LHCN-M2 (cell line): ENCODE measurements at places on chromosomes 2 and 18.

DNA sequence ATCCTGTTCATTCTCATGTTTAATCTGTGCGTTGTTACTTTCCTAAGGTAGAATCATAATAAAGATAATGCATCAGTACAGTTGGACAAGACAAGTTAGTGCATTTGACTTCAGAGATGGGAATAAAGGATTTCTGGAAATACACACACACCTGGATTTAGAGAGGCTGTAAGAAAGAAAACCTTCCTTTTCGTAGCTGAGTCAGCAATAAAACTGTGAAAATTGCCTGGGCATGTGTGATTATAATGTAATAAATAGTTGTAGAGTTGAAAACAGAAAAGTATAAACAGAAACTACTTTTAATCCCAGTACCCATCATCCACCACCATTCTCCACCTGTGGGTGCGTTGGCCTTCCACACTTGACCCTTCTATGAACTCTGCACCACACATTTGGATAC, 15.4 kb downstream of the CFAP53 start:
- no peak for DNase-seq

DNA sequence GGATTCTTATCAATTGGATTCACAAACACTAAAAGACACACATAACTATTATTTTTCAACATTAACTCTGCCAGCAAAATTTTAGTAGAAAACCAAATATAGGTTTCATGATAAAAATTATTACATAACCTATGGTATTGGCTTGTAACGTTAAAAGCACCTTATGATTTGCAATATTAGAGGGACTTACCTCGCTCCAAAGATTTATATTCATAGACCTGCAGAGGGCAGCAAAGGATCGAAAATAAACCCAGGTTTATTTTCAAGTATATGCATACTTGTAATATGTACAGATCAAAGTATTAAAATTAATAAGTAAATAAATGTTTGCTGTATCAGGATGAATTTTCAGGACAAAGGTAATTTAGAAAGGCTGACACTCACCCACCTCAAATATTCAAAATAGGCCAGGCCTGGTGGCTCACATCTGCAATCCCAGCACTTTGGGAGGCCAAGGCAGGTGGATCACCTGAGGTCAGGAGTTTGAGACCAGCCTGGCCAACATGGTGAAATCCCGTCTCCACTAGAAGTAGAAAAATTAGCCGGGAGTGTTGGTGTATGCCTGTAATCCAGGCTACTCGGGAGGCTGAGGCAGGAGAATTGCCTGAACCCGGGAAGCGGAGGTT, 45.3 kb downstream of the LRPPRC start:
- peak; percentile 29 for DNase-seq

DNA sequence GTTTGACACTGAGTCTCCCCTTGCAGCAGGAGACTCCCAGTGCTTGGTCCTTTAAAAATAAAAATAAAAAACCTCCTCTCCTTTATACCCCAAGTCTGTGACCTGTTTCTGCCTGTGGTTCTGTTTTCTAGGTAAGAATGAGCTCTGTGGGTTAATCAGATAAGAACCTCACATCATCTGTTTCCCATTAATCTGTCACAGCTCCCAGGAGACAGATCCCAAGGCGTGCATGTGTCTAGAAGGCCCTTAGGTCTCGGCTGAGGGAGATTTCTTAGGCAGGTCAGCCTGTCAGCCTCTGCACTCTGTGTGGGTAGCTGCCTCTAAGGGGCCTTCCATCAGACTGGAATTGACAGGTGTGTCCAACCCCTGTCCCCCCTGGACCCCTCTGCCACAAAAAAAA, 80.7 kb downstream of the FHOD3 start:
- DNase-seq, result no peak

DNA sequence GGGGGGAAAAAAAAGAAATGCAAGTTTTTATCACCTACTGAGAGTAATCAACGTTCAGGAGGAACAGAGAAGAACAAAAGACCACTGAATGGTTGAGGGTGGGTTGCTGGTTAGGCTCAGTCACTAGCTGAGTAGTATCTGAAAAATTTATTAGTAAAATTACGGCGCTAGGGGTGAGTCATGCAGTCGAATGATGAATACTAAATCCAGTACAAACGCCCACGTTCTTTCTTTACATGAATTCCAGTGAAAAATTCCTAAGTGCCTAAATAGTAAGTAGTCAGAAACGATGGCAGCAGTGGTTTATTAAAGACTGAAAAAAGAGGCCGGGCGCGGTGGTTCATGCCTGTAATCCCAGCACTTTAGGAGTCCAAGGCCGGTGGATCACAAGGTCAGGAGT, 52.0 kb downstream of the TEKT4 start:
- DNase-seq, result peak; percentile 2

DNA sequence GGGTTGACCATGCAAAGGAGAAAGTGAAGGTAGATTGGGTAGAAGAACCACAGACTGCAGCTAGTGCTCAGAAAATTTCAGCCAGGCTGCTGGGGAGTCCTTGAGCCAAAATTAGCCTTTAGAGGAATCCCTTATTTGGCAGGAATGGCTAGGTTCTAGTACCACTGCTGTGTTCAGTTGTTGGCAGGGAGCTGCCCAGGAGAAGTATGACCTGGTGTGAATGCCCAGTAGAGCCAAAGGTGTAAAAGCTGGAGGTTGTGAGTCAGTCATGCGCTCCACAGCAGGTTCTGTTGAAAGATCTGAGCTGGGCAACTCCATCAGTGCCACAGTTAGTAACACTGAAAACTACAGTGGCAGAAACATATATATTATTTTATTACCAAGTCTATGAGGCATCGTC, 36.4 kb upstream of the TBR1 start:
- DNase-seq, result no peak

DNA sequence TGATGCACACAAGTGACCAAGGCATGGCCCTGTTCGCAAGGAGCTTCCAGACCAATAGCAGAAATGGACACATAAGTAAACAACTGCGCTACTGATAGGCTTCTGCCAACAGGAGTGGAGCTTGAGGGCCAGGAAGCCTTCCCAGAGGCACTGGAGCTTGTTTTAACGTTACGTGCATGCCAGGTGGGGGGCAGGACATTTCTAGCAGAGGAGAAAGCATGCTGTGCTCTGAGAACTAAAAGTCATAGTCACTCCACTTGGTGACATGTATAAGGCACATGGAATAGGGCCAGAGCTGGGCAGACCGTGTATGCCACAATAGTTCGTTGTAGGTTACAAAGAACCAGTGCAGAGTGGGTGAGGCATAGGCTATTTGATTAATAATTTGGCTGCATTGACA, 184.2 kb downstream of the NEDD4L start:
- DNase-seq, result no peak

GRCh38 chr18:53943326-53943860, 281.1 kb downstream of the MBD2 start:
- DNase-seq, result no peak

- DNase-seq, result no peak
Measured at GRCh38 chr2:166802475-166802874, 85.8 kb upstream of the XIRP2 start.

- DNase-seq, result no peak
Measured at GRCh38 chr2:156649596-156649995, 213.4 kb downstream of the GPD2 start.

DNA sequence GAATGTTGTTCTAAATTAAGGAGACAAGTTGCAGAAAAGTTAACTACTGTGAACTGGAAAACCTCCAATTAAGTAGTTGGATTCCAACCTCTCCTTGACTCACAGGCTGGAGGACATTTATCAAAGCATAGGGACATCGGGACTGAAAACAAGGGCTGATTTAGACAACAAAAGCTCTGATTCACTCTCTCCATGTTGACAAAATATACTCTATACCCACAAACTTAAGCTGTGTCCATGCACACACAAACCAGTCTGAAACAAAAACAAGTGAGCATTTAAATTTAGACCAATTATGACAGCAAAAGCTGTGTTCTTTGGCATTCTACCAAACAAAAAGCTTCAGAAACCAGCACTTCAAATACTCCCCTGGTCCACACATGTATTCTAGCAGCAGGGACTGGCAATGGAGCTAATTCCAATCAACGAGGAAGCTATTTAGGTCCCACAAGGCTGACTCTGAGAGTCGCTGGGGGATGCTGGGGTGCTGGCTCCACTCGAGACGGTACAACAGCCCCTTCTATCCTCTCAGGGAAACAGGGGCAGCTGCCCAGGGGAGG, 71.4 kb downstream of the NXPH2 start:
- DNase-seq, result peak; percentile 73

GRCh38 chr2:203867561-203868200, at the start of gene CTLA4:
CTLA4 (plus strand) TSS chr2:203867771; CDS start chr2:203867943, 172 bp downstream.
- DNase-seq, result no peak

DNA sequence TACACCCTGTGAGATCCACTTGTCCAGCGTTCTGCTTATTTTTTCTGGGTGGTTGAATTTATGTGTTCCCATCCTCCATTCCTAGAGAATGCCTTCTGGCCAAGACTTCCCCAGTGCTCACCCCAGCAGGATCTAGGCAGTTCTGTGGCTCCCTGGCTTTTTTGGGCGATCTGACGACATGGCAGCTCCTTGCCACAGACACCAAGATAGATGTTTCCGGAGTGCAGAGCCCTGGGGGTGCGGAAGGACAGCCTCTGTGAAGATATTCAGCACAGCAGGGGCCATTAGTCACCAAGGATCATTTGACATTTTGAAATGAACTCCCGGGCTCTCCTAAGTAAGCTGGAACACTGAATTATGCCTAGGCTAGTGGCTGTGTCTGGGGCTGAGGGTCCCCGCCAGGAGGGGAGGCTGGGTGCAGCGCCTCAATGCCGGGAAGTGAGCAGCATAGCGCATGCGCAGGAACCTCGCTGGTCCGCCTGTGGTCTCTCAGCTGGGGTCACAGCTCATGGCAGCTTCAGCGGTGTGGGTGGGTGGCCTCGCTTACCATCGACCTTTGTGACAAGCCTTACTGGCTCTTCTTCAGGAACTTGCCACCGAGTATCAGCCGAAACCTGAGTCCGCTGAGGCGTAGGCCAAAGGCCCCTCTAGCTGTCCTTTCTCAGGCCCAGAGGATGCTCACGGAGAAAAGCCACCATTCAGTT, 60.3 kb downstream of the MEX3C start:
- peak; percentile 24 for DNase-seq

DNA sequence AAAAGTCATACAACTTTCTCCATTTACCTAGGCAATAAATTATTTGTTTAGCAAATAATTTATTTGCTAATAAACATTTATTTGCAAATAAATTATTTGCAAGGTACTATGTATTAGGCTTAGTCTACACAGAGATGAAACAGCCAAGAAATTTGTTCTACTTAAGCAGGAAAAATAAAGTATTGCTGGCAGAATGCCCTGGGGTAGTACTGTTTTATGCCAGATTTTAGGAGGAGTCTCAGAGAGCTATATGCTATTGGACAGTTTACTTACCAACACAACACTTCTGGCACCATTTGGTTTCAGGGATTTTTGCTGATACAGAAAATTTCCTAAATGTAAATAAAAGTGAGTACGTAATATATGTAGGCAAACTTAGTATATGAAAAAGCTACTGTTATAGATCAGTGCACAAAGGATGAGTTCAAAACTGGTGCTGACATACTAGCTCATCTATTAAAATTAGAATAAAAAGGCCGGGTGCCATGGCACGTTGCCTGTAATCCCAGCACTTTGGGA, 23.2 kb upstream of the CDKL4 start:
- peak; percentile 25 for DNase-seq
